ENCODE measurements at places on chromosomes 12 and 14.

- peak; percentile 62 for DNase-seq
Measured at GRCh38 chr12:54404061-54405004, 14.7 kb downstream of the ITGA5 start.

DNA sequence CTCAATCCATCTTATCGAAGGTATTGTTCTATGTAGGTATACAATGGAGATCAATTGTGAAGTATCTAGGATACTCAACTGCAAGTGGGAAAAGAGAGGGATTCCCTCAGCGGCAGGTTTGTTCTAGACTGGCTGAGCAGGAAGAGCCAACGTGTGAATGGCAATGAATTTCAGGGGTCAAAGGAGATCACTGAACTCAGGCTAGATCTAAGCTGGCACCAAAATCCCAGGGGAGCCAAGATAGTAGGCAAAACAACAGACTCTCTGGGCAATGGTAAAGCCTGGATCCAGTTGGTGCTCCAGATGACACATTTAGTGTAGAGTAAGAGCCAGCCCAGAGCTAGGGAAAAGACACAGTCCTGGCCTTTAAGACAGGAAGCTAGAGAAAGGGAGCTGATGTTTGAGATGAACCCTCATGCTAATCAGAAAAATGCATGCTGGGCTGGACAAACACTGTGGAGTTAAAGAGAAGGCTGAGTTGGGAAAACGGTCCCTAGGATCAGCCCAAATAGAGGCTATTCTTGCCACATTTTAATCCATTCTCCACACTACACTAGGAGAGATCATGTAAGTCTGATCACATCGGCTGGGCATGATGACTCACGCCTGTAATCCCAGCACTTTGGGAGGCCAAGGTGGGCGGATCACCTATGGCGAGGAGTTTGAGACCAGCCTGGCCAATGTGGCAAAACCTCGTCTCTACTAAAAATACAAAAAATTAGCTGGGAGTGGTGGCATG, 45.6 kb downstream of the EFCAB11 start:
- no peak for DNase-seq

DNA sequence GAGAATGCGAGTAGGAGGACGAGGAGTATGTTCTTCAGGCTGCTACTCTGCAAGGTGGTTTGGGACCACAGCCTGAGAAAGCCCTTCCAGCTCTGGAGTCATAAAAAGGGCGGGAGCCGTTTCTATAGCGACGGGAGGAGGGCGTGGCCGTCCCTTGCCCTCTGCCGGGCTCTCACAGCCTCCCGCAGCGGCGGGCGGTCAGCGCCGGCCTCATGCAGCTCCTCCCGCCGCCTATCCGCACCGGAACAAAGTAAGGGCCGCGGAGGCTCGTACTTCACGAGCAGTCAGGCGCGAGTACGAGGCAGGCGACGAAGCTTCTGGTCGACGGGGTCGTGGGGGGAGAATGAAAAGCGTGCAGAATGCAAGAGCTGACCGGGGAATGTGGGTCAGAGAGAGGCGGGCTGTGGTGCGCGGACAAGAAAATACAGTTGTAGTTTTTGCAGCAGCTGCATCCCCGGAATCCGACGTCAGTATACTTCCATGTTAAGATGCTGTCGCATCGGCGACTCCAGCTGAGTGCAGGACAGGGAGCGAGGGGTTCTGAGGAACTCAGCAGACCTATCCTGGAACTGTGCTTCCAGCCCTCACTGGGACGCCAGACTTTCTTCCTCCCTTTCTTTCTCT, at the start of gene DYRK4:
Gene DYRK4 (plus strand): TSS at position 175 of the 624 bp plus-strand sequence. CDS start 38 bp downstream, at position 213.
- DNase-seq, result no peak

DNA sequence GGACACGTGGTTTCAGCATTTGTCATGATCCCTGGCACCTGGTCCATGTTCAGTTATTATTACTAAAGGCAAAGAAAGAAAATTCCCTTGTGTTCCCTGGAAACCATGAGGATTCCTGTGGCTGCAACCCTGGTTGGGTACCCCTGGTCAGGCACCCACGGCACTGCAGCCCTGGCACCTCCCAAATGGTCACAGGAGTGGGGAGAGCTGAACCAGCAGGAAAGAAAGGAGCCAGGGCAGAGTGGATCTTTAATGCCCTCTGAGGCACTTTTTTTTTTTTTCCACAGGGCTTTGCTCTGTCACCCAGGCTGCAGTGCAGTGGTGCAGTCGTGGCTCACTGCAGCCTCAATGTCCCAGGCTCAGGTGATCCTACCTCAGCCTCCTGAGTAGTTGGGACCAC, 17.5 kb downstream of the CINP start:
- no peak for DNase-seq

DNA sequence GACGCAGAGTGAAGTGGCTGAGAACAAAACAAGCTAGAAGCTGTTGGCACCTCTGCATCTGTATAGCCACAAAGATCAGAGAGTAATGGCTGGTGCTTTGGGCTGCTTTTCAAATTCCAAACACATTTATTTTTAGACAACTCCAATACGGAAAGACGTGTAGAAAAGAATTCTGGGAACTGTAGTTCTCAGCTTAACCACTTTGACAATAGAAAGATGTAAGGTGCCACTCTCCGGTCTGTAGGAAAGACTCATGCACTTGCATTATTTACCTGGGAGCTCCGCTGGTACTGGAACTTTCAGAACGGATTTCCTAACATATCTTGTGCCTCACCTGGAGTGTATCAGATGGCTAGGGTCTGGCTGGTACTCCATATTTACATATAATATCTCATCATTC, 1.8 kb upstream of the OR4K2 start:
- DNase-seq, result no peak

GRCh38 chr12:113440336-113440735, 18.2 kb downstream of the SDSL start:
- DNase-seq, result no peak

DNA sequence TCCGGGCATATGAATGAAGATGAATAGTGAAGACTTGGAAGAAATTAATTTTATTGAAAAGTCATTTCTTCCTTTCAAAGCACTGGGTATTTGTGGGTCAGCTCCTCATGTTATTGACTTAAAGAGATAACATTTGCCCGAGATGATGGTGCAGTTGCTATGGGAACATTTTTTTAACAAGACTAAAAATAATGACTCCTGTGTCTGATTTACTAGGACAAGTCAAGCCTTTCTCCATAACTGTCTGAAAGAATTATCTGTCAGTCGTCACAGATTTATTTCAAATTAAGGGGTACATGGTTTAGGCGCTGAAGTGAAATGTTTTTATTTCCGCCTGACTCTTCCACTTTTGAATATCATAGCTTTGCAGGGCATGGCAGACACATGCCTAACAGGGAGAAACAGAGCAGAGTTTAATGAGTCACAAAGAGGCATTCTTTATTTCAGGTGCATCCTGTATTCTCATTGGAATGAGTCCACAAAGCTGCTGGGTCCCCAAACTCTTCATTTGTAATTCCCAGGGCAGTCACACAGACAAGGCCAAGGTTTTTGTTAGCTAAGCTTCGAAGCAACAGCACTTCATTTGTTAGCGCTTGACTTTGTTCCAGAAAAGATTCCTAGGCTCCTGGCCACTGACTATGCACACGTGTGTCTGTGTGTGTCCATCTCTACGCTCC, 4.3 kb upstream of the GPHB5 start:
- DNase-seq, result no peak

DNA sequence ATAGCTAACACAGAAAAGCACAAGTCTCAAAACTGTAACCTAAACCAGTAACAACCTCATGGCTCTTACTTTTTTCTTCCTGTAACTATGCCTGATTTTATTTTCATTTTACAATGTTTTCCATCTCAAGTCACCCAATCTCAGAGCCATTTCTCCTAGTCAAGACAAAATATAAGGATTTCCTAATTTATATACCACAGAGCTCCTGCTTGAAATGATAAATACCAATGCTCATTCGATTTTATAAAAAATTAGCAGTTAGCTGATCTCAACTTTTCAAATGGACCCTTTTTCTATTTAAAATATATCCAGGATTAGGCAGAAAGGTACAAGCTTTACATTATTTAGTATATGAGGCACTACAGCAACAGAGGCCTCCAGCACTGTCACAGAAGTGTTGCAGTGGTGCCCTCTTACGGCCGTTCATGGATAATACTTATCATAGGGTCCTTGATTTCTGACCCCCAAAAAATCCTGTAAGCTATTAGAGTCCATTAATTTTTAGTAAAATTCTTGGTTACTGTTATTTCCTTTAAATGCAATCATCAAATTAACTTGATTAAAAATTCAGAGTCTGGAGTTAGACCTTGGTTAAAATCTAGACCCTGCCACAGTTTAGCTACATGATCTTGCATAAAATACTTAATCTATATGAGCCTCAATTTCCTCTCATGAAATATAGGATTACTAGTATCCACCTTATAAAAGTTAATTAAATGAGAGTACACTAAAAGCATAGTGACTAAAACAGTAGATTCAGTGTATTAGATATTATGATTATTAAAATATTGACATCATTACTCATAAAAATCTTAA, 68.3 kb downstream of the SEC23A start:
- DNase-seq, result no peak

DNA sequence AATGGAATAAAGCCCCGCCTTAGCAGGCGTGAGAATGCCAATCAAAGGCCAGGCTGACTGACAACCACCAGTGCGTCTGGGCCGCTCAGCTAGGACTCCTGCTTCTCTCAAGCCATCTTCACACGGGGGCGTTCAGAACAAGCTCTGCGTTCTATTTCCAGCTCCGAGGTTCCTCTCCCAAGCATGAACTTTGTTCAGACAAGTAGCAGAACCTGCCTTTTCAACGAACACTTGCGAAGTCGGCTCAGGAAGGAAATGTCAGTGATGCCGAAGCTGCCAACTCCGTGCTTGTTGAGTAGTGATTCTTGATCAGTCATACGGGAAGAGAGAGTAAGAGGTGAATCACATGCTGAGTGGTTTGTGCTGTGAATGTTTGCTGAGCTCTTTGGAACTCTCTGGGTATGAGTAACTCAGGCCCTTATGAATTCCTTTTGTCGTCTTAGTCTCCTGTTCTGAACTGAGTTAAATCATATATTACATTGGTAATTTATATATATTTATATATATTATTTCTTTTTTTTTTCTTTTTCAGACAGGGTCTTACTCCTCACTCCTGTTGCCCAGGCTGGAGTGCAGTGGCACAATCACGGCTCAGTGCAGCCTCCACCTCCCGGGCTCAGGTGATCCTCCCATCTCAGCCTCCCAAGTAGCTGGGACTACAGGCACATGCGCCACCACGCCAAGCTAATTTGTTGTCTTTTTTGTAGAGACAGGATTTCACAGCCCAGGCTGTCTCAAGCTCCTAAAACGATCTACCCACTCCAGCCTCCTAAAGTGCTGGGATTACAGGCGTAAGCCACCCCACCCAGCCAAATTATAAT, 29.4 kb upstream of the BCL7A start:
- no peak for DNase-seq

GRCh38 chr12:42236017-42236416, 2.0 kb downstream of the YAF2 start:
- DNase-seq, result no peak

GRCh38 chr12:54262403-54262925, 17.5 kb downstream of the CBX5 start:
- DNase-seq, result no peak

DNA sequence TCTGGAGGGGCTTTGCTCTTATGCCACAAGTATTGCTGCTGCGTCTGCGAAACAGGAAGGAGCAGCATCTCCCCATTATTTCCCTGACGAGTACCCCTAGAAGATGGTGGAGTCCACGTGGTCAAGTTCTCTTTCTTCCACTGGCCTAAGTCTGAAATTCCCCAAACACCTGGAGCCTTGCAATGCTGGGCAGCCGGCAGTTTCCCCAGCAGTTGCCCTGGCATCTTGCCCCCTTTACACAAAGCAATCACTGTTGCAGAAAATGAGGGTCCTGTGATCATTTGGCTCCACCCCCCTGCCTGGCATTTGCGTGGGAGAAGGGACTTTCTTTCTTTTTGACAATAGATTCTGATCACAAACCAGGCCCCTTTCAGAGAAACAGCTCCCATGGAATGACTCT, 56.9 kb downstream of the FOS start:
- DNase-seq, result no peak

- no peak for DNase-seq
Measured at GRCh38 chr14:73788701-73789551, 62.7 kb upstream of the PTGR2 start.

DNA sequence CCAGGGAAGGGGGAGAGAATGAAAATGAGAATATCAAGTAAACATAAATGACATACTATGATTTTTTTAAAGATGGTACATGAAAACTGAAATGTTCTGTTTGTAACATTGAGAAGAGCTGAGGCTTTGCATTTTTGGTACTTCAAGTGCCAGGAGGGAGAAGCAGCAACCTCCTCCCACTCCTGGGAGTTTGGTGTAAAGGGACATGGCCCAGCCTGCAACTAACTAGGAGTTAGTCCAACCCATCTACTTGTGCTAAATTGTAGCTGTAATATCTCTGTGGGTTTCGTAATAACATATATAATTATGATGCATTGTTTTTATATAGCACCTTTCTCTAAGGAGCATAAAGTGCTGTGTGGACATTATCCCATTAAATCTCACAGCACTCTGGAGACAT, 517.5 kb downstream of the NELL2 start:
- no peak for DNase-seq

Measured in effector CD8-positive, alpha-beta T cell (primary cell).